CD14-positive monocyte (primary cell): ENCODE measurements at places on chromosomes 2 and 18. TPM values are rescaled to one million over a fixed set of nuclear protein-coding genes. Genes with fewer than 3 reads are reported as not detected.

APCDD1 gene
- polyA plus RNA-seq, result 1.4 and 1.6 TPM in 2 replicates

- no peaks in the 10 kb centered on the region for H3K27me3 ChIP-seq
- H3K36me3 ChIP-seq, result no peaks in the 10 kb centered on the region
- DNase-seq, result no peak
- no peaks in the 10 kb centered on the region for H3K4me1 ChIP-seq
These were observed 1057.2 kb upstream of the TMEFF2 start for GRCh38 chr2:193251909-193252308.

GRCh38 chr2:57434441-57434840 is 612.2 kb upstream of the VRK2 start:
- H3K27me3 ChIP-seq, result no peaks in the 10 kb centered on the region
- no peak overlapping the region for H3K27ac ChIP-seq
- DNase-seq, result peak; percentile 64
- H3K4me3 ChIP-seq, result no peak overlapping the region

DNA sequence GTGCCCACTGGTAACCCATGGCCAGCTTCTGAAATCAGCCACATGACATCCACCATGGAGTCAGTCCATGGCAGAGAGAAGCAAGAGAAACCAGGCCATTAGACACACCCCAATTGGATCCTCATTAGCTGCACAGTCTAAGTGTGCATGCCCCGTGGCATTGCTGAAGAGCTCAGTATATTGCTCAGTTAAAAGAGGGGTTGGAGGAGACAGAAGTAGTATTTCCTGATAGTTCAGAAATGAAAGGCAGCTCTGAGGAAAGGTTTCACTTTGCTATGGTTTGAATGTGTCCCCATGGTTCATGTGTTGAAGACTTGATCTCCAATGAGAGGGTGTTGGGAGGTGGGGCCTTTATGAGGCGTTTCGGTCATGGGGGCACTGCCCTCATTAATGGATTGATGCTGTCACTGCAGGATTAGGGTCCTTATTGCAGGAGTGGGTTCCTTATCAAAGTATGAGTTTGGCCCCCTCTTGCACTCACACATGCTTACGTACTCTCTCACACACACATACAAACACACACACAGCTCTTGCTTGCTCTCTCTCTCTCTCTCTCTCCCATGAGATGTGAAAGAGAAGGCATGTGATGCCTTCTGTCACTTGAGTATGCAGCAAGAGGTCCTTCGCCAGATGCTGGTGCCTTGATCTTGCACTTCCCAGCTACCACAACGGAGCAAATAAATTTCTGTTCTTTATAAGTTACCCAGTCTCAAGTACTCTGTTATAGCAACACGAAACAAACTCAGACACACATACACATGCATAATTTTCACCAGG is 58.0 kb downstream of the TMEM163 start:
- H3K27ac ChIP-seq, result no peak overlapping the region
- no peak overlapping the region for H3K4me3 ChIP-seq
- no peak for DNase-seq
- H3K27me3 ChIP-seq, result no peaks in the 10 kb centered on the region
- no peaks in the 10 kb centered on the region for H3K4me1 ChIP-seq

DNA sequence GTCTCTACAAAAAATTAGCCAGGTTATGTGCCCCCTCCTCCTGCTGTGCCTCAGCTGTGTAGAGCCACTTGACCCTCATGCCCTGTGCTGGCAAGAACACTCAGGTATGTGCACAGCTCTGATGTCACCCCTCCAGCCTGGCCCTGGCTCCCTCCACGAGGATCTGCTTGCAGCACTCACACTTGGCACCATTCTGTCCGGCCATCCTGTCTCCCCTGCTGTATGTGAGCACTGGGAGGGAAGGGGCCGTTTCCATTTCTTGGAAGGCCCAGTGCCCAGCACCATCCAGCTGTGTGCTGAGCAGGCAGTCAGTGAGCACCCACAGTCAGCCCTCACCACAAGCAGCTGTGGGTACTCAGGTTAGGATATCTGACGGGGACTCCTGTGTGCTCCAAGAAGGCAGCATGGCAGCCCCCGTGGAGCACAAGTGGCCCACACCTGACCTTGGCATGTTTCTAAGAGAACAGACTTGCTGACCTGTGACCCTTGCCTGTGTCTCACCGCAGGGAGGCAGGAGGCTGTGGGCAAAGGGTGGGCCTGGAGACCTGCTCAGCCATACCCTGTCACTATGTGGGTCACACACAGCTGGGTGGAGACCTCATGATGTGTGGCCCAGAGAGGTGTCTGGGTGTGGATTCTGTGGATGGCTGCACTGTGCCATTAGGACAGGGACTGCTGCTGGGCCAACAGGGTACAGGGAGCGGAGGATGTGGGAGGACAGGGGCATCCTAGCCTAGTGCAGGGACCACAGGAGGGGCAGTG is 31.5 kb downstream of the USP34 start:
- peak overlapping the region; percentile 62 for H3K27ac ChIP-seq
- H3K4me1 ChIP-seq, result peaks cover 43% of the 10 kb centered on the region
- H3K27me3 ChIP-seq, result no peaks in the 10 kb centered on the region
- no peaks in the 10 kb centered on the region for H3K36me3 ChIP-seq
- no peak overlapping the region for H3K4me3 ChIP-seq
